ENCODE measurements at places on chromosomes 12 and 14.
A peak's percentile ranks its signal among the peaks of the same experiment; 100 is the strongest.

DNA sequence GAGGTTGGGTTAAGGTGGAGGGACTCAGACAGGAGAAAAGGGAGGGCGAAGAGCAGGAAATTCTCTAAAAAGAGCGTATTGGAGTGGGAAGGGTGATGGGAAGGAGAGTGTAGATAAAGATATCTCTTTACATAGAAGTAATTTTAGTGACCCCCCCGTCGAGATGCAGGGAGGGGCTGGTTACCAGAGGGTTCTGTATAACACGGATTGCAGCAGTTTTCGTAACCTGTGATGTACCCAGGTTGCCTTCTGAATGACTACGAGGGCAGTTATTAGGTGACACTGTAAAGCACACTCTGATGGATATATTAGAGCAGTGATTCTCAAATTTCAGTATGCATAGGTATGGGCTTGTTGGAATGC is 443 bp downstream of the DNAL1 start:
- no peaks in the 10 kb centered on the region for H3K27me3 ChIP-seq
- H3K4me1 ChIP-seq = peaks cover 3% of the 10 kb centered on the region
- H3K36me3 ChIP-seq = no peaks in the 10 kb centered on the region
- peak overlapping the region; percentile 92 for H3K4me3 ChIP-seq
- no peak overlapping the region for H3K27ac ChIP-seq

GRCh38 chr12:129067491-129067890 is 214.2 kb downstream of the GLT1D1 start:
- no peak overlapping the region for H3K4me3 ChIP-seq
- H3K27ac ChIP-seq = no peak overlapping the region
- no peaks in the 10 kb centered on the region for H3K36me3 ChIP-seq
- no peaks in the 10 kb centered on the region for H3K4me1 ChIP-seq

- no peak for DNase-seq
- H3K27ac ChIP-seq = no peak overlapping the region
- peaks cover 17% of the 10 kb centered on the region for H3K36me3 ChIP-seq
- H3K27me3 ChIP-seq = no peaks in the 10 kb centered on the region
- peaks cover 2% of the 10 kb centered on the region for H3K4me1 ChIP-seq
- H3K4me3 ChIP-seq = no peak overlapping the region
These were observed 57.1 kb downstream of the TRAFD1 start for GRCh38 chr12:112182499-112182898.

DNA sequence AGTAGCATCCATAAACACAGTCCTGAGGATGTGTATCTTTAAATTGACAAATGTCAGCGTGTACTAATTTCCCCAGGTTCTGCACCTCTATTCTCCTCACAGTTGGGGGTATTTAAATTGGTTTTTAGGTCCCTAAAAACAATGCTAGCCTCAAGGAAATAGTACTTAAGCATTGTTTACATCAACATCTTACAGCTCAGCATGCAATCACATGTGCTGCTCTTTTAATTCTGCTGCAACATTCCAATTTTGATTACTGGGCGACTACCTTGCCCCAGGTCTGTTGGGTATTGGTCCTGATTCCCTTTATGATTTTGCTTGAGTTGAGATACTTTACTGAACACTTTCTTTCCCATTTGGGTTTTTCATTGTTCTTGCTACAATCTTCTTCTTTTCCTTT is 616.6 kb downstream of the CCER1 start:
- no peak overlapping the region for H3K27ac ChIP-seq
- DNase-seq = no peak
- no peak overlapping the region for H3K4me3 ChIP-seq

- H3K27me3 ChIP-seq = no peaks in the 10 kb centered on the region
- no peak for DNase-seq
- H3K36me3 ChIP-seq = no peaks in the 10 kb centered on the region
- H3K27ac ChIP-seq = no peak overlapping the region
- H3K4me1 ChIP-seq = no peaks in the 10 kb centered on the region
These were observed 91.6 kb upstream of the ATF7IP start for GRCh38 chr12:14273913-14274311.

DNA sequence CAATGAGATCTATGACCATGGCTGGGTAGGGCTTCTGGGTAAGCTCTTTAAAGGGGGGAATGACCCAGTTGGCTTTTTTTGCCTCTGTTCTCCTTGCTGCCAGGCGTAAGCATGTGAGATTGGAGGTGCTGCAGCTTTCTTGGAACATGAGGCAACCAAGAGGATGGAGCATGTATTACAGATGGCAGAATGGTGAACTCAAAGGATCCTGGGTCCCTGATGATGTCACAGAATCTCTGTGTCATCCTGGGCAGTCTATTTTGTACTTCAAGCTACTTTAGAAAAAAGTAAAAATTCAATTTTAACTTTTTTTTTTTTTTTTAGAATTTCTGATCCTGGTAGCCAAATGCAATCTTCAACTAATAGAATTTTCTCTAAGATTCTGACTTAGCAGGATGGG is 8.0 kb downstream of the KRT82 start:
- no peaks in the 10 kb centered on the region for H3K27me3 ChIP-seq
- no peaks in the 10 kb centered on the region for H3K4me1 ChIP-seq
- H3K27ac ChIP-seq = no peak overlapping the region
- H3K36me3 ChIP-seq = no peaks in the 10 kb centered on the region

DNA sequence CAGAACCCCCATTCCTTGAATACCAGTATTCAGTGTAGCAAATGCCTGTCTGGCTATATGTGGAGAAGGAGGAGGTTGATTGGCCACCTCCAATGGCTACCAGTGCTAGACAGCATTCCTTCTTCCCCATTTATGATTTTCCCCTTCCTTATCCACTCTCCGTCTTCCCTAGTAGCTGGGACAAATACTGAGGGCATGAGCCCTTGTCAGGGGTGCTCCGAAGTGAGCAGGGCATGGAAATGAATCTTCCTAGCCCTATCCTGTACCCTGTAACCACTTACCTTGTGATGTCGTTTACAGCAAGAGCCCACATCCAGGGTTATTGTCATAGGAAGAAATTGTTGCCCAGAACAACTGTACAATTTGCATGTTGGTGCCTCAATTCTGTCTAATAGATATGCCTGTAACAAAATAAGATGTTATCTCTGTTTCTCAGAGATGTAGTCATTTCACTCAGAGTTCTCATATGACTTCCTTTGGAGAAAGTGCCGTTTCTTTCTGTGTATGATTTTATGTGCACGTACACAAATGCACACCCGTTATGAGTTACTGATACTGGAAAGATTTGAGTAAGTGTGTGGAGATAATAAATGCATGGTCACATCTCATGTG is 423.7 kb downstream of the EGLN3 start:
- peaks cover 3% of the 10 kb centered on the region for H3K36me3 ChIP-seq
- H3K27ac ChIP-seq = no peak overlapping the region
- H3K27me3 ChIP-seq = no peaks in the 10 kb centered on the region
- H3K4me1 ChIP-seq = peaks cover 4% of the 10 kb centered on the region

GRCh38 chr12:105562199-105562971 is 231.9 kb downstream of the C12orf75 start:
- peaks cover 5% of the 10 kb centered on the region for H3K4me1 ChIP-seq
- DNase-seq = no peak
- no peaks in the 10 kb centered on the region for H3K36me3 ChIP-seq
- H3K4me3 ChIP-seq = no peak overlapping the region
- no peaks in the 10 kb centered on the region for H3K27me3 ChIP-seq

DNA sequence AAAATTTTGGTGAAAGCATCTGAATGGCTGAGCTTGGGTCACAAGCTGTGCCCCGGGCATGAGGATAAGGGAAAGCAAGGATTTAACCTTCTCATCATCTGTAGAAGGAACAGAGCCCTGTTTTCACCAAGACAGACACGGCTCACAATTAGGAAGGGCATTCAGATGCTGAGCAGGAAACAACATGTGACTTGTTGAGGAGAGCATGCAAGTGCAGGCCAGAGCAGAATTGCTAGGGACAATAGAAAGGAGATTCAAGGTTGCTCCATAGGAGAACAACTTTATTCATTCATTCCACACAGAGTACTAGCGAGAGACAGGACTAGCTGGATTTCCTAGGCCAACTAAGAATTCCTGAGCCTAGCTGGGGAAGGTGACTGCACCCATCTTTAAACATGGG is 14.6 kb upstream of the RILPL1 start:
- no peak overlapping the region for H3K27ac ChIP-seq
- no peaks in the 10 kb centered on the region for H3K36me3 ChIP-seq
- H3K27me3 ChIP-seq = peaks cover 6% of the 10 kb centered on the region
- DNase-seq = no peak

DNA sequence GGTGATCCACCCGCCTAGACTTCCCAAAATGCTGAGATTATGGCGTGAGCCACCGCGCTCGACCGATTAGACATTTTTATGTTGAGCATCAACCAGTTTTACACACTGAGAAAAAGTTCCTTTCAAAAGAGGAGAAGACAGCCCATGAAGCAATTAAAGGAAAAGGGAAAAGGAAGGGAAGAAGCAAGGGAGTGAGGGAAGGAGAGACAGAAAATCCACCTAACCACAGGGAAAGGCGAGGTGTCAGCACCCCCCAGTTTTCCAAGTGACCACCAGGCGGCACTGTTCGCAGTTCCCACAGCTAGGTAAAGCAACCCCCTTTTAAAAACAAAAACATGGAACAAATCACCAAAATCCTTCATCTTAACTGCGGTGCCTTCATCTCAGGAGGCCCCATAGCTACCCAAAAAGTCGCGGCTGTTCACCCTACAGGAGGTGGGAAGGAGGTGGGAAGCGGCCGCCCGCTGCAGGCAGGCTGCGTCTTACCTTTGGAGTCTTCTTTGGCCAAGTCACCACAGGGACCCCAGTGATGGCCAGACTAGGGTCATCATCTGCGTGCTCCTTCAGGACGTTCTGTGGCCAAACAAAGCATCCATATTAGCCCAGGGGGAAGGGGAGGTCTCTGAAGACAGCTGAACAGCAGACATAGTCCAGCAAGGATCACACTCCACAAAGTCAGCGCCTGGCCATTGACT is 86.6 kb downstream of the KDM2B start:
- H3K27me3 ChIP-seq = no peaks in the 10 kb centered on the region
- DNase-seq = peak; percentile 54
- no peak overlapping the region for H3K4me3 ChIP-seq

DNA sequence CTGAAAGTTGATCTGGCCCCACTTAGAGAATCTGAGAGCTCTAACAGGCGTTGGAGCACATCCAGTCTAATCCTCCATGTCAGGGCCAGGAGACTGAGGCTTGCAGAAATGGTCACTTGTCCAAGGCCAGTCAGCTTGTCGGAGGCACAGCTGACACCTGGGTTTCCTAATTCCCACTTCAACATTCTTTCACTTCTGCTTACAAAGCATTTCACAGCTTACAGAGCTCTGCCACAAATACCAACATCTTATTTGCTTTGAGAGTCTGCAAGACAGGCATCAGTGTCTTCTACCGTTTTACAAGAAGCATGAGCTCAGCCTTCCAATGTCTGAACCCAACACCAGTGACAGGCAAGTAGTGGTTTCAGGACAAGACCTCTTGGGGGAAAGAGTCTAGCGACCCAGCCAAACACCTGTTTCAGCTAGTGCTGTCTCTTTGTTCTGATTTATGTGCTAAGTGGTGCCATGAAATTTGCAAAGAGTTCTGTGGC is 31.8 kb downstream of the ISCA2 start:
- peaks cover 24% of the 10 kb centered on the region for H3K4me1 ChIP-seq
- H3K36me3 ChIP-seq = no peaks in the 10 kb centered on the region
- no peak for DNase-seq
- no peaks in the 10 kb centered on the region for H3K27me3 ChIP-seq
